ENCODE measurements at places on chromosomes 3 and 15.

DNA sequence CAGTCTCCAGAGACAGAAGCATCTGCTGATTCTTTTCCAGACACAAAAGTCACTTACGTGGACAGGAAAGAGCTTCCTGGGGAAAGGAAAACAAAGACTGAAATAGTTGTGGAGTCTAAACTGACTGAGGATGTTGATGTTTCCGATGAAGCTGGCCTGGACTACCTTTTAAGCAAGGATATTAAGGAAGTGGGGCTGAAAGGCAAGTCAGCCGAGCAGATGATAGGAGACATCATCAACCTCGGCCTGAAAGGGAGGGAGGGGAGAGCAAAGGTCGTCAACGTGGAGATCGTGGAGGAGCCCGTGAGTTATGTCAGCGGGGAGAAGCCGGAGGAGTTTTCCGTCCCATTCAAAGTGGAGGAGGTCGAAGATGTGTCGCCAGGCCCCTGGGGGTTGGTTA lies 25.4 kb downstream of the SYNM start:
- DNase-seq: no peak

DNA sequence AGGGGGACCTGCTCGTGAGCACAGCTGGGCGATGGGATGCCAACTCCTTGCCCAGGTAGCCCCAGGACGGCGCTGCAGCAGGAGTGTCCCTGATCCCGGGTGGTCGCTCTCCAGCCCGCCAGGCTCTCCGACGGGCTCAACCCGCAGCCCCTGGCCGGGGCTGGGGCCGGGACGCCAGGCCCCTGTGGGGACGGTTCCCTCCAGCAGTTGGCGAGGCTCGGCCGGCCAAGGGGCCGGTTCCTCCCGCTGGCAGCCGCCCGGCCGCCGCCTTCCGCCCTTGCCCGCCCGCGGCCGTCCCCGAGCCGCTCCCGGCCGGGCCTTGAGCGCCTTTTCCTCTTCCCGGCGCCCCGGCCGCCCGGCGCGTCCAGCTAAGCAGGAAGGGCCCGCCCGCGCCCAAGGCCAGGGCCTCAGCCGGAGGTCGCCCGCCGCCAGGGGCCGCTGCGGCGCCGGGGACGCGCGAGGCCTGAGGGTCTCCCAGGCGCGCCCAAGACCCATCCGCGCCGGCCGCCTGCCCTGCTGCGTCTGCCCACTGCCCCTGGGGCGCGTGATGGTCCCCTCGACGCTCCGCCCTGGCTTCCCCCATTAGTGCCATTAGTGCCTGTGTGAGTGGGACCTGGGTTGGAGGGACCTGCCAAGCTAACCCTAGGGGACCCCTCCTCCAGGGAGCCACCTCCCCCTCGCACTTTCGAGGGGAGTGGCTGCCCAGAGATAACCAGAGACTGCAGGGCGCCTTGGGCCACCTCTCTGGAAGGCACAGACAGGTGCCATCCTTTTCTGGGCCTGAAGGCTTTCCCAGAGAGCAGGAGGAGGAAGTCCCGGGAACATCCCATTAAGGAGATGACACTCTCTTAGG lies 106.4 kb downstream of the FBLN2 start:
- DNase-seq: no peak

DNA sequence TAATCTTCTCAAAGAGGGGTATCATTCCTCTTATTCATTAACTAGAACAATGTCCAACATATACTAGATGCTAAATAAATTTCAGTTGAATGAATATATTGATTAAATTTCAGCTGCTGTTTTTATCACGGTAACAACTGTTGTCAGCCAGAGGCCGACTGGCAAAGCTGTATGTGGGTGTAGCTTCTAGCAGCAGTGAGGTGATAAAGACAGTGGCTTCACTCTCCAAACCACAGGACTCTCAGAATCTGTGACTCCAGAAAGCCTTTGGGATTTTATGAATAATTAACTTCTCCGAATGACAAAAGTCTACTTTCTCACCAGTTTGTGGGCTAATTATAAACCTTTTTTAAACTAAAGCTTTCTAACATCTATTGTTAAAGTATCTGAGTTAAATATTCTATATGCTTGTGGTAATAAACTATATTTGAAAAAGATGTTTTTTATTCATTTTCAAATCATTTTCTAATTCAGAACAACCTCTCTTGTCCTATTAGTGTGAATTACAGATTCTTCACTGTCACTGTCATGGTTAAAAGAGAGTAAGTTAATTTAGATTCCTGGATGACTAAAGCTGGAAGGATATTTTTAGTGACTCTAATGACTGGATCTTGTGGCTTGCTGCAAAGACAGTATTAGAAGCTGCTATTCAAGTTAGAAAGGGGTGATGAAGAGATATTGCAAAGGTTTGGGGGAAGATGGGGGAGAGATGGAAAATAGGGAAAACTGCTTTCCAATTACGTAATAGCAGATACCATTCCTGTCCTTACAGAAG lies 796.4 kb upstream of the ARPP21 start:
- DNase-seq: no peak

GRCh38 chr3:123767564-123768292 lies 116.4 kb downstream of the MYLK start:
- DNase-seq: no peak

- peak; percentile 47 for DNase-seq
Observed at GRCh38 chr3:181313335-181313734, 323.8 kb upstream of the DNAJC19 start.

GRCh38 chr15:32671339-32672325 lies 30.1 kb downstream of the SCG5 start:
- DNase-seq: no peak

DNA sequence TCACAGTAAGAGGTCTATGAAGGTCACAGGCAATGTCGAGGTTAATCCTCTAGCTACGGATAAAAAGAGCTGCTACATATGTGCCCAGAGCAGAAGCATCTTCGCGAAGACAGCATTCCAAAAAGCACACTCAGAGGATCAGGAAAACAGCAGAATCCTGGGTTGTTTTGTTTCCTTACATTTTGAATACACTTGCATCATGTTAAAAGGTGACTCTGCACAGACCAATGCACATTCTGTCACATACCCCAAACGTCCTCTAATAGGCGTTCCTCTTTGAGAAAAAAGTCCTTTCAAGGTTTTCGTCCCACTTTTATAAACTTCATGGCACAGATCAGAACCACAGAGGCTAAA lies 52.7 kb downstream of the VGLL4 start:
- no peak for DNase-seq

- DNase-seq: no peak
Observed at GRCh38 chr3:72436863-72437592, 411.2 kb downstream of the SHQ1 start.

DNA sequence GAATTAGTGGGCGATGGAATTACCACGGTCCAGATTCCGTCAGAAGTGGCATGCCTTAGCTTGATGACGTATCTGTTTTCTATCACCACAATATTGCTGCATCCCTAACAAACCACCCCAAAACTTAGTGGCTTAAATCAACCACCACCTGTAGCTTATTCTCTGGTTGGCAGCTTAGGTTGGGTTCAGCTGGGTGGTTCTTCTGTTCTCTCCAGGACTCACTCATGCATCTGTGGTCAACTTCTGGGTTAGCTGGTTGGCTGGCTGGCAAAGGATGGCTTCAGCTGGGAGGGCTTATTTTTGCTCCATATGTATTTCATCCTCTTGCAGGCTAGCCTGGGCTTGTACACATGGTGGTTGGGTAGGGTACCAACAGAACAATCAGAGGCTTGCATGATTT lies 288.8 kb upstream of the LRRFIP2 start:
- DNase-seq: no peak

DNA sequence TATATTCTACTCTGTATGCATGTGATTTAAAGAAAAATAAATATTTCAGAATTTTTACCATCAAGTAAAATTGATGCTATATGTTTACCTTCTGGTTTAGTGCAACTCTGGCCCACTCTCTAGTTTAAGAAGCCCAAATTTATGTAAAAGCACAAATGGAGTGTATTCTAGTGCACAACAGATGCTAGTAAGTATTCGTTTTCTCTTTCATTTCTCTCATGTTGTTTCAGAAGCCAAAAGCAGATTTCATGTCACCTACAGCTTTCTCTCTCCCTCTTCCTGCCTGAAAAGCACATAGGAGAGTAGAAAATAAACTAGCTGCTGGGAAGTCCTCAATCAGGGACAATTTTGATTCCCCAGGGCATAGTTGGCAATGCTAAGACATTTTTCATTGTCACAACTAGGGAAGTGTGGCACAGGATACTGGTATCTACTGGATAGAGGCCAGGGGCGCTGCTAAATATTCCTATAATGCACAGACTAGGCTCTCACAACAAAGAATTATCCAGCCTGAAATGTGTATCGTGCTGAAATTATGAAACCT lies 147.4 kb upstream of the ARHGEF26 start:
- no peak for DNase-seq

GRCh38 chr15:25565470-25566264 lies 126.8 kb upstream of the UBE3A start:
- no peak for DNase-seq

DNA sequence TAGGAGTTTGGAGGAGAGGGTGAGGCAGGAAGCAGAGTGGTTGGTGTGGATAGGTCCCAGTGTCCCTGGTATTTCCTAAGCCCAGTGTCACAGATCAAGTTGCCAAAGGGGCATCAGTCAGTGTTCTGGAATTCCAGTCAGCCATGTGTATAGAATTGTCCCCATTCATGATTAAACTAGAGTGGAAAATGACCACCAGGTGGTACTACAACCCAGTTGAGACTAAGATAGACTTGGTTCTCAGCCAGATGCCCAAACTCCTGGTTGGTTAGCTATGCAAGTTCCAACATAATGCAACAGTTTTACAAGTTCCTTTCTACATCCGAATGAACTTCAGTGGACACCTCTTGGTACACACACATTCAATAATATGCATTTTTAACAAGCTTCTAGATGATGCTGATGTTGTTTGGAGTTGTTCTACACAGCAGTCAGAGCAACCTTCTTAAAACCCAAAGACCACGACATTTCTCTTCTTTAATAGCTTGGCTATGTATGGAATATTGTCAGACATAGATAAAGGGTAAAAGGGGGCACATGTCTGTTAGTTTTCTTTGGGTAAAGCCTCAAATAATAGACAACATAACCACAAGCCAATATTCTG lies 8.4 kb upstream of the ATR start:
- peak; percentile 44 for DNase-seq

DNA sequence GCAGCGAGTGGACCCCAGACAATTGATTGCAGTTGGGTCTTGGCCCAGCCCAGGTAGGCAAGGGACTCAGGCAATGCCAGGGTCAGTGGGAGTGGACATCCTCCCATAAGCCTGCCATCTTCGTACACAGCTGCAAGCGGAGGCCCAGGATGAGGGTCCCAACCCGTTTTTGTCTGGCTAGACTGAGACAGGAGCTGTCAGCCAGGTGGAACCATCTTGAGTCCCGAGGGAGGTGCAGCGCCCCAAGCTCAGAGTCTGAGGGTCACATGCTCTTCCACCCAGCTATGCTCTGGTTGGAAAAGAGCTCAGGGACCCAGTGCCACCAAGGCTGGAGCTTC lies 22.6 kb upstream of the IP6K2 start:
- no peak for DNase-seq

GRCh38 chr3:97968376-97968775 lies 3.9 kb downstream of the RIOX2 start:
- no peak for DNase-seq

GRCh38 chr15:79339588-79340314 lies 28.8 kb downstream of the TMED3 start:
- DNase-seq: no peak

- DNase-seq: no peak
Observed at GRCh38 chr15:47470983-47471382, 246.3 kb upstream of the SEMA6D start.

DNA sequence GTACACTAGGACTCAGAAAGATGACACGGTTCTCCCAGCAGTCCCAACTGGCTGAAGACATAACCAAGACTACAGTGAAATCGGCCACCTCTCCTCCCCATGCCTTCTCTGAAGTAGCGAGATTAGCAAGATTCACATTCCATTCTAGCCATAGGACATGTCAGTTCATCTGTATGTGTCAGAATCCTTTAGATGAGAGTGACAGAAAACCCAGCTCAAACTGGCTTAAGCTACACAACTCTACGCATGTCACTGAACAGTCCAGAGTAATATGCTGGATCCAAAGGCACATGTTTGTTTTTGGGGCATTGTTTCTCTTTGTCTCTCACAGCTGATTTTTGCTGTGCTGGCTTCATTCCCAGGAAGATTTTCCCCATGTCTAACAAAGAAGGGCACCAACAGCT lies 75.8 kb downstream of the RARB start:
- no peak for DNase-seq

- DNase-seq: no peak
Observed at GRCh38 chr3:182909318-182910040, 70.9 kb downstream of the DCUN1D1 start.

DNA sequence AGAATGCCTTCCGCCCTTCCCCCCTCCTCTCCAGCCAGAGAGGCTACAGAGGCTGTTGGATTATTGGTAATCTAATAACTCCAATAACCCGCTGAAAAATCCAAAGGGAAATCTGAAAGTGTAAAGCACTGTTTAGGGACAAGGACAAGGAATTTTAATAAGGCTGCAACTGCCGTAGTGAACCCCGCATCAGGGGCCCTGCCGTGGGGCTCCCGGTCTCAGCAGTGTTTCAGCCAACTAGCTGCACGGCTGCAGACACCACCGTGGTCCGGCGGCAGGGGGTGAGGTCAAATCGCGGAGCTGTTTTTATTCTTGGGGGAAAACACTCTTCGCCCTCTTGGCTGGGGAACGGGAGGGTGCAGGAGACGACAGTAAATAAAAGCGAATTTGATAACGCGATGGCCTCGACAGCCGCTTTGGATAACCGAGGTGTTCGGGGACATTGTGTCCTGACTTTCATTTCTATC lies 6.1 kb downstream of the BCL6 start:
- peak; percentile 54 for DNase-seq
